ENCODE measurements at places on chromosomes 2 and 18. TPM values are rescaled to one million over a fixed set of nuclear protein-coding genes. Genes with fewer than 3 reads are reported as not detected.

DNA sequence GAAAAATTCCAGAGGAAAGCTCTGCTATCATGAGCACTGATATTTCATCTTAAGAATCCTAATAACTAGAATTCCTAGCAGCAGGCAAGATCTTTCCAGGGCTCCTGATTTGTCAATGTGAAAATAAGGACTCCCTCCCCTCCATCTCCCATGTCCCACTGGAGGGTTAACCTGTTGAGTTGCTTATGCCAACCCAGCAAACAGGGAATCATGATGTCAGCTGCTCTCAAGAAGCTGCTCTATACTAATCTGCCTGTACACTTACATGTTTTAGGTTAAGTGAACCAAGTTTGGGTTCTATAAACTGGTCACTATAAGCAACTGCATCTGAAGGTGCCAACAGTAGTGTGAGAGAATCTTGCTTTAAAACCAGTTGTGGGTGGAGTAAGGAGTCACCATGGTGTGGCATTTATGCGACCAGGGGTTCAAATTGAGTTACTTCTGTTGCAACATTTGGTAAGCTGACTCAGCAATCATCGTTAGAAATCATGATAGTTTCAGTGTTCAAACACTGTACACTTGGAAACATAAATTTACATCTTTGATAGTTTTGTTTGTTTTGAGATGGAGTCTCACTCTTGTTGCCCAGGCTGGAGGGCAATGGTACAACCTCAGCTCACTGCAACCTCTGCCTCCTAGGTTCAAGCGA, 53.4 kb downstream of the STK25 start:
- no peaks in the 10 kb centered on the region for H3K27me3 ChIP-seq
- DNase-seq = no peak
- H3K36me3 ChIP-seq = no peaks in the 10 kb centered on the region
- H3K4me1 ChIP-seq = no peaks in the 10 kb centered on the region

MEP1B gene
- not detected for total RNA-seq

DES gene
- total RNA-seq = 15,924 TPM

GRCh38 chr18:57587098-57587661, 678 bp upstream of the FECH start:
- peaks cover 8% of the 10 kb centered on the region for H3K4me1 ChIP-seq
- peak overlapping the region; percentile 88 for H3K27ac ChIP-seq
- peak overlapping the region; percentile 68 for H3K4me3 ChIP-seq
- DNase-seq = no peak
- H3K27me3 ChIP-seq = no peaks in the 10 kb centered on the region

- no peak overlapping the region for H3K4me3 ChIP-seq
- H3K27ac ChIP-seq = no peak overlapping the region
- H3K36me3 ChIP-seq = no peaks in the 10 kb centered on the region
- H3K27me3 ChIP-seq = no peaks in the 10 kb centered on the region
- H3K4me1 ChIP-seq = no peaks in the 10 kb centered on the region
- DNase-seq = peak; percentile 17
These were observed 652.6 kb downstream of the BCL11A start for GRCh38 chr2:59900728-59901452.

ABHD1 gene
- 2.4 TPM for total RNA-seq

Measured in heart right ventricle (tissue), 16 donors.